ENCODE measurements at places on chromosomes 4 and X.

DNA sequence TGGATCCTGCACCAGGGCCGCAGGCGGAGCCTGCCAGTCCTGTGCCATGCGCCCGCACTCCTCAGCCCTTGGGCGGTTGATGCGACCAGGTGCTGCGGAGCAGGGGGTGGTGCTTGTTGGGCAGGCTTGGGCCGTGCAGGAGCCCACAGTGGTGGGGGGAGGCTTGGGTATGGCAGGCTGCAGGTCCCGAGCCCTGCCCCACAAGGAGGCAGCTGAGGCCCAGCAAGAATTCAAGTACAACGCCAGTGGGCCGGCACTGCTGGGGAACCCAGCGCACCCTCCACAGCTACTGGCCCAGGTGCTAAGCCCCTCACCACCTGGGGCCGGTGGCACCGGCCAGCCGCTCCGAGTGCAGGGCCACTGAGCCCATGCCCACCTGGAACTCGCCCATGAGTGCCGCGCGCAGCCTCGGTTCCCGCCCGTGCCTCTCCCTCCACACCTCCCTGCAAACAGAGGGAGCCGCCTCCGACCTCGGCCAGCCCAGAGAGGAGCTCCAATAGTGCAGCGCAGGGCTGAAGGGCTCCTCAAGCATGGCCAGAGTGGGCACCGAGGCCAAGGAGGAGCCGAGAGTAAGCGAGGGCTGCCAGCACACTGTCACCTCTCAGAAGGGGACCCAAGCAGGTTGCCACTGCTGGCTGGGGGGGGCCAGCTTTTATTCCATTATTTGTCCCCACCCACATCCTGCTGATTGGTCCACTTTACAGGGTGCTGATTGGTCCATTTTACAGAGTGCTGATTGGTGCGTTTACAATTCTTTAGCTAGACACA, 339.0 kb upstream of the KLF3 start:
- DNase-seq, result no peak

DNA sequence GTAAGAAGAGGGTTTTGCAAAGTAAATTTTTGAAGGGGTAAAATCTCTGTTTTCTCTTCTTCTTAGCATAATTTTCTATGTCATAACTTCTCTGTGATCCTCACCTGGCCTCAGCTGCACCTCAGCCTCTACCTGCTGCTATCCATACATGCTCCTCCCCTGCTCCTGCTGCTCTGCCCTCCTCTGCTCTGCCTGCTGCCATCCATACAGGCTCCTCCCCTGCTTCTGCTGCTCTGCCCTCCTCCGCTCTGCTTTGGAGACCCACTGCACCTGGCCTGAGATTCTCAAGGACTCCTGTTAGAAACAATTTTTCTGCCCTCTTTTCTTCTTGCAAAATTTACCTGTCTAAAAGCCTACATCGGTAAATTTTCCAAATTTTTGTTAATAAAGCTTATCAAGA, 388.6 kb upstream of the PITX2 start:
- DNase-seq, result no peak

- DNase-seq, result no peak
Observed at GRCh38 chr4:47374477-47374876, 89.0 kb downstream of the COMMD8 start.

DNA sequence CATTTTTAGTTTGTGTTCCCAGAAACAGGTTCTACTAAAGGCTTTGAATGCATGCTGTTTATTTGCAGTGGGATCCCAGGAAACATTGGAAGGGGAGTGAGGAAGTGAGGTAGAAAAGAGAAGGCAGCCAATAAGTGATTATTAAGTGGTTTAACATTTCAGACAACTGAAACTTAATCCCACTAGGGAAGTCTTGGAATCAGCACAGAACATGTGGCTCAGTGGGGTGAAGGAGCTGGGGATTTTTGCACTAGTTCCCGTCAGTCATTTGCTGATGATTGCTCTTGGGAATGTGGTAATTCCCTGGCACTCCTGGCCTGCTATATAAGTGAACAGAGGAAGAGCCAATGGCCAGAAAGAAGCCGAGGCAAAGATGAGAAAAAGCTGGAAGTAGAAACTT, 1053.0 kb upstream of the IGFBP7 start:
- DNase-seq, result no peak

DNA sequence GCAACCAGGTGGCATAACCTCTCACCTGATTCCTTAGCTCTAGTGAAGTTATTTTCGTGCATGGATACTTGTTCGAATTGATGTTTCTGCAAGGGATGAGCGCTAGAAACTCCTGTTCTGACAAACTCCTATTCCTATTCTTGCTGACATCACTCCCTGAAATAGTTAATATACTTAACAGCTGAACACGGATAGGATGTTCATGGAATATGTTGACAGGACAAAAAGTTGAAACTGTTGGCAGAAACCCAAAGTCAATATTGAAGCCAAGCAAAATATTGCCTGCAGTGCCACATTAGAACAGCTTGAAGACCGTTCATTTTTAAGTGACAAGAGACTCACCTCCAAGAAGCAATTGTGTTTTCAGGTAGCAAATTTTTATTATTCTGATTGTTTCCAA, at the start of gene KLKB1:
Gene KLKB1 (plus strand): TSS at position 287 of the 400 bp plus-strand sequence. CDS start 689 bp downstream, outside the sequence.
- DNase-seq, result no peak

GRCh38 chr4:82754513-82755165, 44.0 kb downstream of the SCD5 start:
- DNase-seq, result no peak

- no peak for DNase-seq
Observed at GRCh38 chr4:159337041-159337440, 234.2 kb downstream of the RAPGEF2 start.

GRCh38 chr4:167428156-167428555, 193.9 kb upstream of the SPOCK3 start:
- no peak for DNase-seq

DNA sequence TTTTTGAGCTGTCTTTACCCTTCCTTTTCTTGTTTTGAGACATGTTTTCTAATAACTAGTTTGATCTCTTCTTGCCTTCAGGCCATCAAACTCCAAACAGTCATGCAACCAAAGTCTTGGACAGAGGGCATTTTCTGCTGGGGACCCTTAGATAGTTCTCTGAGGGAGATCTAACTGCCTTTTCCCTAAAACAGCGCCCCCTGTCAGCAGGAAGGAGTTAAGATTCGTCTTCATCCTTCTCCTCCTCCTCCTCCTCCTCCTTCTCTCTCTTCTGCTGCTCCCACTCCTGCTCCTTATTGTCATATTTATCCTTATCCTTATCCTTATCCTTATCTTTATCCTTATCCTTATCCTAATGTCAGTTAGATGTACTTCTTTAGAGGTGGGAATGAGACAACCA, 417.2 kb downstream of the TRAM1L1 start:
- DNase-seq, result no peak

GRCh38 chrX:45196701-45197100, 4.0 kb downstream of the DIPK2B start:
- no peak for DNase-seq

DNA sequence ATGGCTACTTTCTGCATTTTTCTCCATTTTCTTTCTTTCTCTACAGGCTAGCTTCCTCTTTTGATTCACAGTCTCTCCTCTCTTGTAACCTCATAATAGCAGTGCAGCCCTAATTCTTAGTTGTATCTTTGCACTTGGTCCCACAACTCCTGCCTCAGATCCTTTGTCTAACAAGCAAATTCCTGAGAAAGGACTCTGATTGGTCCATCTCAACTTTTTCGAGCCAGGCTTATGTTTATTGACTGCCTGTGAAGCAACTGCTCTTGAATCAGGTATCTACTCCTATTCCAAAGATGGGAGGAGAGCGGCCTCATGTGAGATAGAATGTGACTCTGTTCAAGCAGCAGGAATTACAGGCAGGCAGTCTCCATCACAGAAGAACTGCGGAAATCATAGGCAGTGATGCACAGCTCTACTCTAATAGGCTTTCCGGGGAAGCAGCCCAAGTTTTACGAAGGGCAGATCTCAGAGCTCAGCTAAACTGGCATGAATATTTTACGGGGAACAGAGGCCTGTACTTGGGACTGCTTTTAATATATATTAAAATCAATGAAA, 123.5 kb downstream of the GABRB1 start:
- no peak for DNase-seq

DNA sequence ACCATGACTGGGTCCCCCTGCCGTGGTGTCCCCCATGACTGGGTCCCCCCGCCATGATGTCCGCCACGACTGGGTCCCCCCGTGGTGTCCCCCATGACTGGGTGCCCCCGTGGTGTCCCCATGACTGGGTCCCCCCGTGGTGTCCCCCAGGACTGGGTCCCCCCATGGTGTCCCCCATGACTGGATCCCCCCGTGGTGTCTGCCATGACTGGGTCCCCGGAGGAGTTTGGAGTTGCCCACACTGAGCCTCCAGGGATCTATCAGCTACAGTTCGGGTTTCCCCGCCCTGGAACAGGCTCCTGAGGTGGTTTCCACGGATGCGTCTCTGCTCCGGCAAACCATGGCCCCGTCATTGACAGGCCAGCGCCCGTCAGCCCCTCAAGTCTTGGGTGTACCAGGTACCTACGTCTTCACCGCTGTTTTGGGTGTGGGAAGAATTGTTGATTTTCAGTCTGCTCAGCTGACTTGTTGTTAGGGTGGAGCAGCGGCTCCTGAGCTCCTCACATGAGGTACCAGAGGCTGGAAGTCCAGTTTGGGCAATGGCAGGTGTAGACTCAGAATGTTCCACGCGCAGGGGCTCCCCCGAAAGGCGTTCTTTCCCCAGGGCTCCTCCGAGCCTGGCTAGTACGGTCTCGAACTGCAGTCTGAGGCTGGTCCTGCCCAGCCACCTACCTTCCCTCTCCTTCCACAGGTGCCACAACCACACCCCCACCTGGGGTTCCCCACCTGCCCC, 8.3 kb upstream of the PDE6B start:
- DNase-seq, result no peak

DNA sequence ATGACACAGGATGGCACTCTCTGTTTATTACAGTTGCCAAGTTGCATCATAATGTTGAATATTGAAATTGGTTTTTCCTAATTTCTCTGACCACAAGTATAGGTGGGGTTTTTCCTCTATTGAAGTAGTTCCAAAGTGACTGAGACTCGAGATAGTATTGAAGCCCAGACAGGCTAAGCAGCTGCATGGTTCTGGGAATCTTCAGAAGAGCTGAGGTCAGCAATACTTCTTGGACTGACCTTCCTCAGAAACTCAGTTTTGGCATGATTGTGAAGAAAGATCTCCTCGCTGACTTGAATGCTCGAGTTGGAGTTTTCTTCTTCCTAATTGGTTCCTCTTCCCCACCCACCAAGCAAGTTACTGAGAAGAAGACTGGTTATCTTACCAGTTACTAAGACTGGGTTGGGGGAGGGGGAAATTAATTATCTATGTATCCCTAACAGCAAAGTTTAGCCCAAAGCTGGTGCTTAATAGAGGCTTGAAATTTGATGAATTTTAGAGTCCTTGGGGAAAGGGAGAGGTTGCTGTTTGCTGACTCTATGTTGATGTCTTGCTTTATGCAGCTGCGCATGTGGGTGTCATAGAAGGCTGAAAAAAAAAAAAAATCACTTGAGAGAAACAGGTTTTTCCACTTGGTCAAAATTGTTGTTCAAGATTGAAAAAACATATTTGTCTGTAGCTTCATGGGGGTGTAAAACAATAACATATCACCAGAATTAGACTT, 91.1 kb downstream of the P2RY10 start:
- no peak for DNase-seq

DNA sequence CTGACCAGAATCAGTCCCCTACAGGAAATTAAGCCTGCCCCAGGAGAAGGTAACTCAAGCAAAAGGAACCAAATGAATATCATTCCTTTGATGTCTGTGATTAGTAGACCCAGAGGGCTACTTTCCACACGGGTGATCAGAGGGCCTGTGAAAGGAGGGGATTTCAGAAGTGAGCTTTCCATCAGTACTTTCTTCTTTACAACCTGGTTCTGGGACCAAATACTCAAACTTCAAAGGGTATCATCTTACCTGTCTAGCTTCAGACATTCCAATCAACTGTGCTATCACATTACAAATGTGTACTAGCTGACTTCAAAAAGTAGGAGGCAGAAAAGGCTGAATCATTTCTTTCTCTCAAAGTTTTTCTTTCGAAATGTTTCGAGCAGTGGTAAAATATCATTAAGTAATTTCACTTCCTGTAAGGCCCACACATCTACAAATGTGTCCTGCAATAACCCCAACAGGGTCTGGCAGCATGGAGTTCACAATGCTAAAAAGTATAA, 23.9 kb downstream of the ACSL4 start:
- no peak for DNase-seq

DNA sequence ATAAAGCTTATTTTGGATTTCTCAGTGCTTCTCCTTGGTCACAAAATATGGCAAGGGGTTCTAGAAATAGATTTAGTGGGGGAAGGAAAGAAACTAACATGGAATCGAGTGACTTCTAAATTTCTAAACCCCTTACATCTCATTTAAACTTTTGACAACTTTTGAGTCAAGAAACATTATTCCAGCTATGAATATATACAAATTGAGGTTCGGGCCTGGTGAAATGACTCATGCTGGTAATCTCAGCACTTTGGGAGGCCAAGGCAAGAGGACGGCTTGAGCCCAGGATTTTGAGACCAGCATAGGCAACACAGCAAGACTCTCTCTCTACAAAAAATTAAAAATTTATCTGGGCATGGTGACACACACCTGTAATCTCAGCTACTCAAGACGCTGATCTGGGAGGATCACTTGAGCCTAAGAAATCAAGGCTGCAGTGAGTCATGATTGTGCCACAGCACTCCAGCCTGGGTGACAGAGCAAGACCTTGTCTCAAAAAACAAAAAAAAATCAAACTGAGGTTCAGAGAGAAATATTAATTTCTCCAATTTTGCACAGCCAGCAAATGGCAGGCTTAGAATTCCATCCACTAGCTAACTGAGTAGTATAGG, 99.8 kb downstream of the ANXA3 start:
- no peak for DNase-seq

DNA sequence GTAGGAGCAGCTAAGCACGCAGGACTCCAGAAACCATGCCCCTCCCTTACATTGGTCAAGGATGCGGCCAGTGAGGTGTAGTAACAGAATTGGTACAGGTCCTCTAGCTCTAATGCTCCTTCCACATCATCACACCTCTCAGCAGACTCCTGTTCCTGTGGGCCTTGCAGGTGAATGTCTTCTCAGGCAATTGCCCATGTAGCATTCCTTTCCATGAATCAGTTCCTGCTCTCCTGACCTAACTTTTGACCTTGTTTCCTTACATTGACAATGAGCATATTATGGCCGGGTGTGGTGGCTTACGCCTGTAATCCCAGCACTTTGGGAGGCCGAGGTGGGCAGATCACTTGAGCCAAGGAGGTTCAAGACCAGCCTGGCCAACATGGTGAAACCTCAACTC, 31.3 kb downstream of the MAP7D3 start:
- no peak for DNase-seq

- no peak for DNase-seq
Observed at GRCh38 chr4:109041463-109042360, 260.7 kb downstream of the COL25A1 start.

DNA sequence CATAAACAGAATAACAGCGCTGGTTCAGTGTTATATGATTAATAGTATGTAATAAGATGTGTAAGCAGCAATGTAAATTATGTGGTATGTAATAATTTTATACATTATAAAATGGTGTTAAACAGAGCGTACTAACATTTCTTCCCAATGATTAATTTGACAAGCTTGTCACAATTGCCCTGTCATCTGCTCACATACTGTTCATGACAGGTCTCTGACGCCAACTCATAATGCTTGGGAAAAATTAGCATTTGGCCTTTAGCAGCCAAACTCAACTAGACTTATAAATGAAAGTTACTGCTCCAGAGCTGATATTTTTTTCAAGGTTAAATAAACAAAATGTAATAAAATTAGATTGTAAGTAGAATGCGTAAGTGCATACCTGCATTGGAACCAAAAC, 246.8 kb downstream of the TRAM1L1 start:
- DNase-seq, result no peak
